ENCODE measurements at places on chromosomes 12 and 14.

- no peak for DNase-seq
Observed at GRCh38 chr12:127888943-127889719, 377.8 kb upstream of the TMEM132C start.

DNA sequence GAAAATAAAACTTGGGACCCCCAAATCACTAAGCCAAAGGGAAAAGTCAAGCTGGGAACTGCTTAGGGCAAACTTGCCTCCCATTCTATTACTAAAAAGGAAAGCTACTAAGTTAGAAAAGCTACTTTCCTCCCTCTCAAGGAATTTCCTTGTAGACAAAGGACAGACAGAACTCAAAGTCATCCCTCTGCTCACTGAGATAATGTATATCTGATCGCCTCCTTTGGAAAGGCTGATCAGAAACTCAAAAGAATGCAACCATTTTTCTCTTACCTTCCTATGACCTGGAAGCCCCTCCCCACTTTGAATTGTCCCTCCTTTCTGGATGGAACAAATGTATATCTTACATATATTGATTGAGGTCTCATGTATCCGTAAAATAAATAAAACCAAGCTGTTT lies 190.5 kb upstream of the DCN start:
- no peak for DNase-seq

DNA sequence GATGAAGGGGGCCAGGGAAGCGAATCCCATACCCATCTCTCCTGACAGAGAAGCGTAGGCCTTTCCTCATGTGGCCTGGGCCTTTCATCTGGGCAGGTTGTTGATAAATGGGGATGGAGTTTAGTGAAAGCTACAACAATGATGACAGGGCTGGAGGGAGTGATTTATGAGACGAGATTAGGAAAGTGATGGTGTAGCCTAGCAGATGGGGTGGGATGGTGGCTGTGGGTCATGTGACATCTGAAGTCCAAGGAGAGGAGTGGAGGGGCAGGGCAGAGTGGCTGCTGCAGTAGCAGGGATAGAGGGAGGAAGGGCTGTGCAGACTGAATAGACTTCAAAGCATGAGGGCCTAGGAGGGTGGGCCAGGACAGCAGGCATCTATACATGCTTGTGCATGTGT lies 85.5 kb downstream of the ADCK1 start:
- DNase-seq: no peak

DNA sequence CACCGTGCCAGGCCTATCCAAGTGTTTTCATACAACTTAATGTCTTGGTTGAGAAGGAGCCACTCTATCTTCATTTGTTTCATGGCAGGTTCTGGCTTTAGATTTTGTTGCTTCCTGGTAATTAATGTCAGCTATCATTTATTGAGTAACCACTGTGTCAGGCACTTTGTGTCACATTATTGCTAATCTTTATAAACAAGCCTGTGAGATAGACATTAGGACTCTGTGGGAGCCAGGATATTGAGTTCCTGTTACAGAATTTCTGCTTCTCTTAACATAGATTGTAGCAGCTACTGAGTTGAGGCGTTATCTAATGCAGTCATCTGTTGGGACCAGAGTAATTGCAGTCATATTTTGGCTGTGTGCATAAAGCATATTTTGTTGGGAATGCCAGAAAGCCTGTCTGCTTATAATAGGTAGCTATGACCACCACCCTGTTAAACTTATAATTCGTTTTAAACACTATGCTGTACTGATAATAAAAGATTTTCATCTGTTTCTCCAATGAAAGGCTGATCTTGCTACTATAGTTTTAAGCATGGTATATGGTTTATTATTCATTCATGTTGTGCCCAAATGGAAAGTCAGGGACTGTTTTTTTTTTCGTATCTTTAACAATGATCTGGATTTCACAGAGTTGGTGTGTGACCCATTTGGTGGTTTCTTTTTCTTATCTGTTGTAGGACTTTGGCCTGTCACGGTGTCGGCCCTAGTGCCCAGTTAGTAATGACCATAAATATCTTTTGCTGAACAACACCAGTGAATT lies 432.6 kb downstream of the PCNX1 start:
- no peak for DNase-seq

- DNase-seq: no peak
Observed at GRCh38 chr12:122079033-122079531, 526 bp downstream of the MLXIP start.

DNA sequence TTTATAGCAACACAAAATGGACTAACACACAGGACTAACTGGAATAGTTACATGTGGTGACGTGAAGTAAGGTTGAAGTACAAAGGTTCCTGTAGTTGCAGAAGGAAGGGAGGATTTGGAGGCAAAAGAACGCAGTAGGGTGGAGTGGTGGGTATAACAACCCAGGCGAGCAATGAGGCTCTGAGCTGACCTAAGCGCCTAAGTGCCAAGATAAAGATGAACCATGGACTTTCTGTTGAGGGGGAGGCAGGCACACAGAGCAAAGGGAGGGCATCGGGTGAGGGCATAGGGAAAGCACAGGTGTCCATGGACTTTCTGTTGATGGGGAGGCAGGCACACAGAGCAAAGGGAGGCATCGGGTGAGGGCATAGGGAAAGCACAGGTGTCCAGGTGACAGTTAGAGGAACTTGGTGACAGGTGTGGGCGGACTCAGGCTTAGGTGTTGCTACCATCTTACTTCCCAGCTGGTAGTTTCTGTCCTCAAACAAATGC lies 15.2 kb downstream of the SCNN1A start:
- no peak for DNase-seq

GRCh38 chr12:15788233-15789219 lies 662 bp downstream of the EPS8 start:
- DNase-seq: peak; percentile 2

DNA sequence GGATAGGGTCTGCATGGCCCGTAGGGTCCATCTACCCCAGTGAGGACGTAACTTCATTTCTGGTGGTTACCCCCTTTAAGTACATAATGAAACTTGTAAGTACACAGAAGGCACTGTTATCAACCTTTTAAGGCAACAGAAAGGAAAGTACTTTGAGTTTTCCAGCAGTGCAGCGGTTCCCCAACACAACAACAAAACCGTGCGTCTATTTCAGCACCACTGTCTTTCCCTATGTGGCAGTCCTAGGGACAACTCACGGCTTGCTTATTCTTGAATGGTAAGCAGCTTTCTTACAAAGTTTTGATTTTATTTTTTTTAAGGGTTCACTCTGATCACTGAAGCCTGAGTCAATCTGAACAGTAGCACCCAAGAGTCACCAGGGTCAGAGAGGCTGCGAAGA lies 46.3 kb downstream of the FOXN3 start:
- DNase-seq: no peak

- DNase-seq: peak; percentile 29
Observed at GRCh38 chr12:116687888-116688287, 50.0 kb downstream of the SPRING1 start.

DNA sequence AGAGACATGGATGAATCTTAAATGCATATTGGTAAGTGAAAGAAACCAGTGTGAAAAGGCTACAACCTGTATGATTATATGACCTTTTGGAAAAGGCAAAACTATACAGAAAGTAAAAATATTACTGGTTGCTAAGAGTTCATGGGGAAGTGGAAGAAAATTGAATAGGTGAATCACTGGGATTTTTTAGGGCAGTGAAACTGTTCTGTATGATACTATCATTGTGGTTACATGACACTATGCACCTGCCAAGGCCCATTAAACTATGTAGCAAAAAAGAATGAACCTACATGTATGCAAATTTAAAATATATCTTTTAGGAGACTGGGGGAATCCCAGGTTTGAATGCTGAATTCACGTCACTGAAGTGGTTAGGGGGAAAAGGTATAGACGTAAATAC lies 12.6 kb upstream of the OR8S1 start:
- DNase-seq: no peak

DNA sequence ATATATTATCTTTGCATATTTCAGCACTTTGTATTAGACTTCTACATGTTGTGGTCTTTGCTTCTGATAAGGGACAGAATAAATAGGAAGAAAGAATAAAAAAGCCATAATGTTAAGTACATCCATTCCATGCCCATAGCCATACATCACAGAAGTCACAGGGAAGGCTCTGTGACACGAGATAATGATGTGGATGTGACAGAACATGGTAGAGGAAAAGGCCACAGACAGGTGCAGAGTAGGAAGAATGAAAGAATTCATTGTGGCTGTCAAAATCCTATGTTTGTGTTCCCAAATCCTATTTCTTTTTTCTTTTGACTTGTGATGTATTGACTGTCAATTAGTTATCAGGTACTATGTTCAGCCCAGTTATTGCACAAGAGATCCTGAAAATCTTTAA lies 38.4 kb downstream of the BICD1 start:
- DNase-seq: no peak

DNA sequence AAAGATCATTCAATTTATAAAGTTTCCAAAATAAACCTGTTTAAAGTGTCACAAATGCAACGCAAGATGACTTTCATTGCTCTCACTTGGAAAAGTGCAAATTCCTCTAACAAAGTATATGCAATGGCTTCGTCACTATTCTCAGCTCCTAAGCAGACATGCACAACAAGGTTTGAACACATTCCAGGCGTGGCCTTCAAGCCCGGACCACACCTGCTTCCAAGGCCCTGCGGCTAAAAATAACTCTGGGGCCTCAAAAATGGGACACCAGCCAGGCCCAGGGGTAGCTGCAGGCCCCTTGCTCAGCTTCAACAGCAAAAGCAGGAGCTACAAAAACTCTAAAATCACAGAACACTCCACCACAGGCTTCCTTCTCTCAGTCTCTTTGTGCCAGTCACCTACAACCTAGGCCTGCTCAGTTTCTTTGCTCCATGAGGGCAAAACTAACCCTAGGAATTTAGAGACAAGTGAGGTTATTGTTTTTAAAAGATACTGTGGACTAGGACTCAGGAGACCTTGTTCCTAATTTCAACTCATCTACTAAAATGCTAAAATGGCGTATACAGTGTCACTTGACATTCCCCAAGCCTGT lies 29.3 kb downstream of the DUSP16 start:
- DNase-seq: no peak

Data from stimulated activated CD4-positive, alpha-beta T cell treated with anti-CD3 and anti-CD28 coated beads, Interleukin-12 subunit alpha, Interleukin-12 subunit beta, amount 100 ng/mL, for 4 hours (primary cell).